ENCODE measurements at places on chromosomes 11 and 22.

GRCh38 chr11:47564933-47565339, 463 bp upstream of the PTPMT1 start:
- DNase-seq = no peak

DNA sequence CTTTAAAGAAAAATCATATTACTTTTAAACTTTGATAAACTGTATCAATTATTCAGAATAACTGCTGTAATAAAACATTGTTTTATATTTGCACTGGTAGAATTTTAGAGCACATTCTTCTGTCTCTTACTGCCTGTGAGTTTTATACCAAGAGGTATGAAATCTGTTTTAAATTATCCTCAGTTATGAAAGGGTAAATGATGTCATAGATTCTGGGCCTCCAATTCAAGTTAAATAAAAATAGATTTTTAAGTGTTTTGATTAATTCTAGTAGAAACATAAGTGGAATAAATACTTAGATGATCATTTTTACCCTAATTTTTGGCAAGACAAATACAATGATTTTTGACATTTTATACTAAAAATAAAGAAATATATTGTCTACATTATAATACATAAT, 93.0 kb downstream of the GUCY1A2 start:
- DNase-seq = no peak

- no peak for DNase-seq
These were observed 185.0 kb downstream of the NELL1 start for GRCh38 chr11:20854215-20854955.

DNA sequence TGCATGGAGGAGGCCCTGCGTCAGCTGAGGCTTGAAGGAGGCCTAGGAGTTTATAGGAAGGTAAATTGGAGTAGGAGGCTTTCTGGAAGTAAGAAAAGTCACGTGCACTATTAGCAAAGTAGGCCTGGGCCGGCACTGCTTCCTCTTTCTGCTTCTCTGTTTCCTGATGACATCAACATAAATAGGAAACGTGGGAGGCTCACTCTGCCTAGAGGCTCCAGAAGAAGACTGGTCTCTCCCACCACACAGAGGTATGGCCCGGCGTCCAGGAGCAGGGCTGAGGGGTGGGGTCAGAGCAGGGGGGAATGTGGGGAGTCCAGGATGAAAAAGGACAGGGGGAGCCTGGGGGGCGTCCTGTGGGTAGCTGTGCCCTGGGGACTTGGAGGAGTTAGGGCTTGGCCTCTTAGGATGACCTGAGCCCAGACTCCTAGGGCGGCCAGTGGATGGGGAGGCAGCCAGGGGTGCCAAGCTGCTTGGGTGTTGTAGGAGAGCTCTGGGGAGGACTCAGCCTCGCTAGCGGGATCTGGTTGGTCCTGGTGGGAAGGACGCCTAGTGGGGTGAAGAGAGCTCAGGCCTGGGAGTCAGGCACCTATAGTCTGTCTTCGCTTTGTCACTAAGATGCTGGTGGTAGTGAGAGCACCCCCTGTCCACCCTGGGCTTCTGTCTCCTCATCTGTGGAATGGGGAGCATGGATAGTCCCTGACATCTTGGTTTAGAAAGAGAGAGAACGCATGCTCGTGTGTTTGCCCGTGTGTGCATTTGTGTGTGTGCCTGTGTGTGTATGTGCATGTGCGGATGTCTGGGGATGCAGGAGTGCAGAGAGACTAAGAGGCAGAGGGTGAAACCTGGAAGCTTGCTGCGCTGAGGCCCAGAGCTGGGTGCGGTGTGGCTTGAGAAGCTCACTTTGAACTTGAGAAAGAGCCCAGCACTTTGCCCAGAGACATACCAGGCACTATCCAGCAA, at the start of gene CSF2RB:
CSF2RB (plus strand) TSS at position 202 of the 963 bp plus-strand sequence. CDS start 8,580 bp downstream, outside the sequence.
- no peak for DNase-seq

- DNase-seq = no peak
These were observed 2.9 kb upstream of the VSIG10L2 start for GRCh38 chr11:125942771-125943428.

GRCh38 chr11:78860720-78861422, 286.2 kb upstream of the NARS2 start:
- DNase-seq = no peak

DNA sequence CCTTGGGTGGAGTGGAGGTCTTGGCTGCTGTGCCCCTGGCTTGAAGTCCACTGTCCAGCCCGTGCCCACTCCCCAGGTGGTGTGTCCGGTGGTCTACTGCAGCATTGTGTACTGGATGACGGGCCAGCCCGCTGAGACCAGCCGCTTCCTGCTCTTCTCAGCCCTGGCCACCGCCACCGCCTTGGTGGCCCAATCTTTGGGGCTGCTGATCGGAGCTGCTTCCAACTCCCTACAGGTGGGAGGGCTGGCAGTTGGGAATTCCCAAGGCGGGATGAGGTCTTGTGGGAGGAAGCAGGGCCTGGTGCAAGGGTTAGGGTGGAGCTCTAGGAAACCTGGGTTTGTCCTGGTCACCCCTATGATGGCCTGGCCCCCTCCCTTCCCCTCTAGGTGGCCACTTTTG, 8.4 kb upstream of the NLRX1 start:
- DNase-seq = no peak

GRCh38 chr11:86749376-86749775, 51.0 kb upstream of the PRSS23 start:
- no peak for DNase-seq

GRCh38 chr11:79332017-79332416, 108.8 kb downstream of the TENM4 start:
- no peak for DNase-seq

DNA sequence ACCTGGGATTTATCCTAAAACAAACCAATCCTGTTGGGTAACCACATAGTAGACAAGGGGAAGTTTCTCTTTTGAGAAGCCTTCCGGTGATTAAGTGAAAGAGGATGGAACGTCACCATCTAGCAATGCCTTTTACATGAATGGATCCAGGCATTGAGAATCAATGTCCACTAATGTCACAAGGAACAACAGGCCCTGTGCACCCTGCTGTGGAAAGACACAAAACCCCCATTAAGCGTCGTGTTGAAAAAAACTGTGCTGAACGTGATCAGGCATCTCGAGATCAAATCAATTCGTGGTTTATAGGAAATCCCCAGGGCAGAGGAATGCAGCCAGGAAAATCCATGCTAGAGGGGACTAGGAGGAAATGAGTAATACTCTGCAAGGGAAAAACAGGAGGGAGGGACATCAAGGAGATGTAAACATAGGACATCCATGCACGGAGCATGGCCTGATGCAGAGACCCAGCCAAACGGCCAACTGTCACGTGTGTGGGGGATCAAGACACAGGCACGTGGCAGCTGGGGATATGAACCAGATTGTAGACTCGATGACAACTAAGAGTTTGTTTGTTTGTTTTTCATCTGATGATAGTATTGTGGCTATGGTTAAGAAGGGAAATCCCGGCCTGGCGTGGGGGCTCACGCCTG, 38.6 kb upstream of the CARS1 start:
- peak; percentile 59 for DNase-seq

DNA sequence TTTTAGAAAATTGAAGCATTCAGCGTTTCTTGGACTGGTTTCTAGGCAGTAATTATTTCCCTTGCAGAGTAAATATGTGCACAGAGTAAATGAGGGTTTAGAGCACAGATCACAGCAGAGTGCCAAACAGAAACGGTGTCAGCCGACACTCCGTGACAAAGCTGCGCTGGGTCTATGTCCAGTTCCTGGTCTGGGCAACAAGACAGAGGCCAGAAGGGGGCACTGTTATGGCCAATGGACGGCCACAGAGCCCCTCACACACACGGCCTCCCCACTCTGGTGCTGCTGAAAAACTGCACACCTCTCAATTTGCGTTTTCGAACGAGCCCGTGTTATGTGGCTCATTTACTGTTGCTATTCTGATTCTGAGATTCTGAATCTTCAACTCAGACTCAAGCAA, 180.7 kb downstream of the MPPED1 start:
- DNase-seq = no peak

GRCh38 chr11:28472904-28473303, 364.7 kb downstream of the METTL15 start:
- no peak for DNase-seq

- DNase-seq = no peak
These were observed 32.8 kb upstream of the FGF3 start for GRCh38 chr11:69852056-69852455.

DNA sequence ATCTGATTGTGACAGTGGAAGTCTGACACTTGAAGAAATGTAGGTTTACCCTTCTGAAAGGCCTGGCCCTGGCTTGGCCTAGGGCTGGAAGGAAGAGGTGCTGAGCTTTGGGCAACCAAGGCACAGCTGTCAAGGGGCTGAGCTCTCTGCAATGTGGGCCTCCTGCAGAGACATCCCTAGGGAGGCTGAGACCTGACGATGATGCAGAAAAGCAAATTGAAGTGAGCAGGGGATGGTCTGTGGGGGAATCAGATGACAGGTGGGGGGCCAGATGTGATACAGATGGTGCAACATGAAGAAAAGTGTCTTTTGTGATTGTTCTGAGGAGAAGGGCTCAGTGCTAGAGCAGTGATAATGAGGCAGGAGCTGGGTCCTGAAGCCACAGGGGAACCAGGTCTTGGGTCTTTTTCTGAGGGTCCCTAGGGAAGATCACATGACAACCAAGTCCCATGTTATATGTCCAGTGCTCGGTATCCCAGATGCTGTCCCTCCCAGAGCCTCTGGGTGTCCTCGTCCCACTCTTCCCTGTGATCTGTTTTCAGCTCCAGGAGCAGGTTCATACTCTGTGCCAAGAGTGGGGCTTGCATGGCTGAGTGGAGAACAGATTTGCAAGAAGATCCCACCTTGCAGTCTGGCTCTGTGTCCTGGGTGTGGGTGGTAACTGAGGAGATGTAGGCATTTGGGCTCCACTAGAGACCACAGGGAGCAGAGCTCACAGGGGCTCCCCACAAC, 79.9 kb upstream of the VPREB1 start:
- no peak for DNase-seq

GRCh38 chr11:95372097-95372656, 141.2 kb upstream of the SESN3 start:
- no peak for DNase-seq

DNA sequence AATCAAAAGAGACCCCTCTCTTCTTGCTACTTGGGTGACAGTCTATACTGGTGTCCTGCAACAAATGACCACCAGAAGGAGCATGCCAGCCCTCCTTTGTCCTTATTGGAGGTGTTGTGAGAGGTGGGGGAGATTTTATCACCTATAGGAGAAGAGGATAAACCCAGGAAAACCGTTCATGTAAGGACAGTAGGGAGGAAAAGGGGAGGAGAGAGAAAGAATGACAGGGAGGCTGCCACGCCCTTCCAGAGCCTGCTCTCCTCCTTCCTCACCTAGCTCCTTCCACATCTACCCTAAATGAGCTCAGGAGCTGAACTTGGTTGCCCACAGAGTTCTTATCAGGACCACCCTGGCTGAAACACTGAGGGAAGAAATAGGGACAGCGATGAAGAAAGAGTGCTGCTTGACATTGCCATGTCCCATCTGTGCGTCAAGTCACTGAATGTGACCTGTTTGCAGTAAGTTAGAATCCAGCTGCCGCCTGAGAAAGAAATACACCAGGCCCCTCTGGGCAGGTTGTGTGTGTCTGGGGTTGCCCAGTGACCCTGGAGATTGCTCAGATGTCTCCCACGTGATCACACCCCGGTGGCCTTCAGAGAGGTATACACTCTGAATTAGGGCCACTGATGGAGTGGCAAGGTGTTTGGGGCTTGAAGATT, 40.4 kb upstream of the ETS1 start:
- no peak for DNase-seq

- DNase-seq = peak; percentile 54
These were observed 50.4 kb upstream of the SEPTIN5 start for GRCh38 chr22:19663821-19664355.

GRCh38 chr11:19258641-19259230, 18.0 kb upstream of the E2F8 start:
- DNase-seq = no peak

DNA sequence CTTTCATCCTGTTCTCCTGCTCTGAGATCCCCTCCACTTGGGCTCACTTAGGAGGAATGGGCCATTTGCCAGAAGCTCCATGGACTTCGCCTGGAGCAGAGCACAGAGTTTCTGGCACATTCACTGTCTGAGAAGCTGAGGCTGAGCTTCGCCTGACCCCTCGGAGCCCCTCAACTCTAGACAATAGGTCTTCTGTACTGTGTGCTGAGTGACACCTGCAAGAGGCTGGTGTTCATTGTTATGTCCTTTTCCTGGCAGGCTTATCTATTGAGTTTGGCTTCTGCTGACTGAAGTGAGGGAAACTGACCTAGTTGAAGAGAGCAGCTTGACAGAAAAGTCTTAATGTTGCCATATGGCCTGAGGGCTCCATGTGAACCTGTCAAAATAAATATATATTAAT, 124.3 kb downstream of the EHF start:
- DNase-seq = no peak

- DNase-seq = no peak
These were observed 63.1 kb downstream of the SOX6 start for GRCh38 chr11:16293204-16293681.

DNA sequence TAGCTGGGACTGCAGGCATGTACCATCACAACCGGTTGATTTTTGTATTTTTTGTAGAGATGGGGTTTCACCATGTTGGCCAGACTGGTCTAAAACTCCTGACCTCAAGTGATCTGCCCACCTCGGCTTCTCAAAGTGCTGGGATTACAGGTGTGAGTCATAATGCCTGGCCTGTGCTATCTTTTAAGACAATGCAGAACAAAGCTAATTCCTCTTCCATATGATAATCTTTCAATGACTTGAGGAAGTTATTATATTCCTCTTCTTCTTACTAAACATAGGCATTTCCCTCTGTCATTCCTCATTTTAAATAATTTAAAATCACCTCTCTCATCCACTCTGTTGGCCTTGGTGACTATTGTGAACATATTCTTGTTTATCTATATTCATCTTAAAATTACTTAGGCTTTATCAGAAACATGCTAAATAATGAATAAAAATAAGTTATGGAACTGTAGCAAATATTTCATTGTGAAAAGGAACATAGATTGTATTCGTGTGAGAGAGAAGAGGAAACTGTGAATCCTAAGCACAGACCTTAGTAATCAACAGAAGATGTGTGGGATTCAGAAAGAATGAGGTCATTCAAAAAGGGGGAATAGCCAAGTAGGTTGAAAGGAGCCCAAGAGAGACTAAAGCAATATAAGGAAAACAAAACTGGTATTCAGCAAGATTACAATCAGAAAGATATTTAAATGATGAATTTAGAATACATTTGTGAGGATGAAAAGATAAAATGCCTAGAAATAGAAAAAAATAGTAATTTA, 269.4 kb downstream of the TTC28 start:
- DNase-seq = no peak

- no peak for DNase-seq
These were observed 95.9 kb downstream of the FBXO7 start for GRCh38 chr22:32570501-32570900.

- no peak for DNase-seq
These were observed 18.9 kb downstream of the ADM start for GRCh38 chr11:10323793-10324170.

GRCh38 chr22:19109198-19110063, 12.8 kb downstream of the DGCR2 start:
- no peak for DNase-seq

DNA sequence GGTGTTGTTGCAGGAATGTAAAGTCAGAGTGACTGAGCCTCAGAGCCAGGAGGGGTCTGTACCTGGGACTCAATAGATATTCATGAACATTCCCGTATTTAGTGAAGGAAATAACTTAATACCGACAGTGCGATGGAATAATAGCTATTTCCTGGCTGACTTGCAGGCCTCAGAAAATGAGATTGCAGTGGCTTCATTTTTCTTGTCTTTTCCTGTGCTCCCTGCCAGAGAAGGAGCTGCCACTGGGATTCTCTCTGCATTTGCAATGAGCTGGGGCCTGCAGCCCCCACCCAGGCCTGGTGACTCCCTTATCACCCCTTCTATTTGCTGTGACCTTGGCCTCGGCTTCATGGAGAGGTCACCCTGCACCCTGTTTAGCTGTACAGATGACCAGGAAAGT, 173.4 kb downstream of the MIAT start:
- DNase-seq = no peak
